Activated CD8-positive, alpha-beta memory T cell treated with anti-CD3 and anti-CD28 coated beads for 1 hour (primary cell): ENCODE measurements at places on chromosomes 12 and 14.
A peak's percentile ranks its signal among the peaks of the same experiment; 100 is the strongest.

- no peak for DNase-seq
Measured at GRCh38 chr14:64324461-64324860, 30.3 kb upstream of the ESR2 start.

DNA sequence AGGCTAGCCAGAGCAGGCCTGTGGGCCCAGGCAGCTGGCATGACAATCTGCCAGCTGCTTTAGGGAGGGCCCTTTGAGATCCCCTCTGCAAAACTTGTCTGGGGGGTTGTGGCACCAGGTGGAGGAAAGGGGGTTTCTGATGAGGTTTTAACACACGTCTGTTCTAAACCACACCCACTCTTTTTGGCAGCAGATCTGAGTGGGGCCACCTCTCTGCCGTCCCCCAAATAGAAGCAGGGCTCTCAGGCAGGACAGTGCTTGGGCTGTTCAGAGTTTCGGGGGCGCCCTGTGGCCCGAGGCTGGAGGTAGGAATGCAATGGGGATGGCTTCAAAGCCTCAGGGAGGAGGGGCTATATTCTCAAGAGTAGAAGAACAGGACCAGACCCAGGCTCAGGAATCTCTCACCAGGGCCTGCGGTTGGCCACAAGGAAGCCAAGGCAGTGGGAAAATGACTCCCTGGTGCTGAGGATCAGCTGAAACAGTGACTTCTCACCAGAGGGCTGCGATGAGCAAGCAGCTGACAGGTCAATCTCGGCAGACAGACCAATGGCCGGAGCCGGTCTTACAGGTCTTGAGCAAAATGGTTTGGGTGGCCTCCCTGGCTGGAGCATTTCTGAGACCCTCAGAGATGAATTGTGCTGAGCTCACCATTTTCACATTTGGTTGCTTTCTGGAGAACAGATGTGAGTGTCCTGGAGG, 1.5 kb upstream of the KRT5 start:
- no peak for DNase-seq

DNA sequence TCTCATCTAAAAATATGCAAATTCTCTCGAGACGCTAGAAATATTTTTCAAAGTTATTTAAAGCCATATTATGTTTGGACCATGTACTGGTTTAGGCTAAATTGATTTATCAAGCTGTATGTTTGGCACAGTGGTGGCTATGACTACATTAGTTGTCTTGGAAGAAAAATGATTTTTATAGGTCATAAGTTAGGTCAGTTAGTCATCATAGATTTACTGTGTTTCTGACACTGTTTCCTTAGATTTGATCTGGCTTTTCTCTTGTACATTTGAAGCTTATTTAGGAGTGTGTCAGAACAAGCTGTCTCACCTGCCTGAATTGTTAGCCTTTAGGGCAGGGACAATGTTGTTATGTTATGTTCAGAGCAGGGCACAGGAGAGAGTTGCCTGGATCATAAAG, 161.1 kb upstream of the FBXO33 start:
- no peak for DNase-seq

GRCh38 chr12:11987901-11988300, 82.8 kb upstream of the BCL2L14 start:
- DNase-seq = no peak

GRCh38 chr12:112126911-112127310, 1.6 kb downstream of the TRAFD1 start:
- DNase-seq = no peak

GRCh38 chr12:42631513-42631912, 42.0 kb upstream of the PRICKLE1 start:
- no peak for DNase-seq

GRCh38 chr14:57568554-57568953, 74.9 kb upstream of the CCDC198 start:
- DNase-seq = no peak

DNA sequence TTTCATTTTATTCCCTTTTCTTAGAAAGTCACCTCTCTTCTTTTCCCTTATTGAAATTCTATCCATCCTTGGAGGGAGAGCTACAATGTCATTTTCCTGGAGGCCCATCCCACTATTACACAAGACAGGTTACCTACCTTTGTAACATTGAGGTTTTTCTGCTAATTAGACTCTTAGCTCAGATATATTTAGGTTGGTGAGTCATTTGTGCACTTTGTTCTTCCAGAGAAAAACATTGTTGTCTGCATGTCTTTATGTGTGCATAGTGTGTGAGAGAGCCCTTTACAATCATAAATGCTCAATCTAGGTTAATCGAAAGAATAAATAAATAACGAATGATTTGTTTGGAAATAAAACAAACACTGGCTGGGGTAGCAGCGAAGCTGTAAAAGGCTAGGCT, 191.8 kb downstream of the DACT1 start:
- DNase-seq = no peak

- no peak for DNase-seq
Measured at GRCh38 chr12:57610554-57611107, 604 bp upstream of the ARHGEF25 start.

GRCh38 chr14:50835280-50835679, 4.3 kb upstream of the NIN start:
- no peak for DNase-seq

- peak; percentile 46 for DNase-seq
Measured at GRCh38 chr14:91349481-91350074, 68.0 kb downstream of the CCDC88C start.

- no peak for DNase-seq
Measured at GRCh38 chr12:40300490-40300889, 75.7 kb downstream of the LRRK2 start.

DNA sequence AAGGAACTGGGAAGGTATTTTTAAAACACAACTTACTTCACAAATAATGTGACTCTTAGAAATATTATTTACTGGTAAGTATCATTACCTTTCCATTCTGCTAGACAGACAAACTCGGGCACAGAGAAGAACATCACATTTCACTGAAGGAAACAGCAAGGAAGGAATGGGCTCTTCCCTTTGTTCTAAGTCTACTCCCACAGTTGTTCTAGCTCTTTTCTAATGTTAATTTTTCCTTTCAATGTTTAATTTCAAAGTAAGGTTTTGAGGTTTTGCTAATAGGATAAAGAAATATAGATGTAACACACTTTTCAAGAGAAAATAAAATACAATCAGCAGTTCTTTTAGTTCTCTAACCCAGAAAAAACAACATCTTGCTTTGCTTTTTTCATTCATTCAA, 7.0 kb downstream of the NID2 start:
- no peak for DNase-seq

DNA sequence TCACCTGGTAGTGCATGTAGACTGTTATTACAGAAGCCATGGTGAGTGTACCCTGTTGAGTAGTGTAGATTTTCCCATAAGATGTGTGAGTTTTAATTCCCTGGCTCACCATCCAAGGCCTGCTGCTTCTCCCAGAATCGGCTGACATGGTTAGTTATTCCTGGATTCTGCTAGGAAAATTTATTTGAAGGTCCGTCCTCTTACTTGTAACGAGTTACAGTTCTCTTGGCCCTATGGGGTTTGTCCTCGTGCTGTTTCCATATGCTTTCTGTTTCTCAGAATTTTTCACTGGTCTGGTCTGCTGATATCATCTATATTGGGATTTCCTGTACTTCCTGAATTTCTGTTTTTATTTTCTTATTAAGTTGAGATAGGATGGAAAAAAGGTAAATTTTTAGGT, 423.3 kb upstream of the RGS6 start:
- DNase-seq = no peak

DNA sequence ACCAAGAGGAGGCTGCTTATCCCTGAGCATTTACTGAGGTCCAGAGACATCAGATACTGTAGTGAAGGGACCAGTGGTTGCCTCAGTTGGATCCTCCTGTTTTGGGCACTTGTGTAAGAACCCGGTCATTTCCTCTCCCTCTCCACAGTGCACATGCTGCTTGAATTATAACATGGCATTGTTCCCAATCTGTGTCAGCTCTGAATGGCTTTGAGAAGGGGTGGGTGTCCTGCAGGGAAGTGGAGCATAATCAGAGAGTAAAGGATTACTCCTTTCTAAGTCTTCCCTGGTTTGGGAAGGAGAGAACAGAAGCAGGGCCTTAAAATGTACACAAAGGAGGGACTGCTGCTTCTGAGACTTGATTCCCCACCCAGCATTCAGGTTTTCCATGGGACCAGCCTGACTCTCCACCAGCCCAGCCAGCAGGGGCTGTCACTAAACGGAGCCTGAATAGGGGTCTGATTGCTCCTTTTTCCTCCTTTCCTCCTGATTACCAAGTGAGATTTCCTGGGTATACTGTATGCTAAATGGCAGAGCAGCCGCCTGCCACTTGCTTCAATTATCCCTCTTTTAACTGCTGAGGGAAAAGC, 78.4 kb downstream of the NRXN3 start:
- no peak for DNase-seq

- DNase-seq = no peak
Measured at GRCh38 chr12:26461776-26462175, 266.4 kb downstream of the SSPN start.

- no peak for DNase-seq
Measured at GRCh38 chr12:74646831-74647230, 109.2 kb downstream of the ATXN7L3B start.

- DNase-seq = peak; percentile 15
Measured at GRCh38 chr12:57280211-57281062, 29.4 kb upstream of the STAC3 start.

DNA sequence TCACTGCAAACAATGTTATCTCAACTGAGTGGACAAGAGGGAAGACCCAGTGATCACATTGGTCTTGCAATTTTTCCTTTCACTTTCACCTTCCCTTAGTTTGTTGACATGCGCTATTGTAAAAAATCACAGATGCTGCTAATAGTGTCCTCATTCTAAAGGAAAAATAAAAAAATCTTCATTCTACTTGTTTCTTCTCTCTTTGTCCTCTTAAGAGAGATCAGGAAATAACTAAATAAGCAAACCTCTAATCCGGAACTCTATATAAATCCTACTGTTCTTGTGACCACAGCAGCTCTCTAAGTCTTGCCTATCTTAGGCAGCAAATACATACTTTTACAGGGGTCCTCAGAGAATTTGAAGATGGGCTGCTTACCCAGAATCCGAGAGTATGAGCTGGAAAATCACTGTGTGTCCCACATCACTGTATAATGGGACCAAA, 257.7 kb downstream of the NAV3 start:
- DNase-seq = no peak

GRCh38 chr14:48955857-48956256, 630.3 kb downstream of the RPS29 start:
- DNase-seq = no peak
